ENCODE measurements at places on chromosomes 16 and 17.

GRCh38 chr16:15404792-15405191 is 9.2 kb downstream of the MPV17L start:
- DNase-seq, result no peak

GRCh38 chr16:15601212-15601879 is 41.6 kb downstream of the MARF1 start:
- DNase-seq, result no peak

GRCh38 chr17:15783461-15783860 is 51.4 kb downstream of the TBC1D26 start:
- DNase-seq, result no peak

DNA sequence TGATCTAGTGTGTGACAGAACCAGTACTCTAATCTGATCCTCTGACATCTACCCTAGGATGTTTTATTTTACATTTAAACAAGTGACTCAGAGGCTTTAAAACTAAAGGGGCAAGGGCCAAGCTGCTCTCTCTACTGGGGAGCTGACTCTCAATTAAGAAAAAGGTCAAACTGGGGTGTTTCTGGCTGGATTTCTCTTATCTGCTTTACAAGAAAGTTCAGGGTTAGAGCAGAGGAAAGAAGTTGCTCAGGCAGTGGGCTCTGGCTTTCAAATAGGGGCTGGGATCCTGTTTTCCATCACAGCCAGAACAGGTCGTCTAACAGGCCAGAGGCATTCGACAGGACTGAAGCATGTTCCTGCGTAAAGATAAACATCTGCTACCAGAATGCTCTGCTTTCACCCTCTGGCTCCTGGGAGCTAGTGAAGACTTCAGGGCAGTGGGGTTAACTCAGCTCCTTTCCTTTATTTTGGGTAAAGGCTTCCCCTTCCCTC is 8.5 kb downstream of the MMP28 start:
- no peak for DNase-seq

DNA sequence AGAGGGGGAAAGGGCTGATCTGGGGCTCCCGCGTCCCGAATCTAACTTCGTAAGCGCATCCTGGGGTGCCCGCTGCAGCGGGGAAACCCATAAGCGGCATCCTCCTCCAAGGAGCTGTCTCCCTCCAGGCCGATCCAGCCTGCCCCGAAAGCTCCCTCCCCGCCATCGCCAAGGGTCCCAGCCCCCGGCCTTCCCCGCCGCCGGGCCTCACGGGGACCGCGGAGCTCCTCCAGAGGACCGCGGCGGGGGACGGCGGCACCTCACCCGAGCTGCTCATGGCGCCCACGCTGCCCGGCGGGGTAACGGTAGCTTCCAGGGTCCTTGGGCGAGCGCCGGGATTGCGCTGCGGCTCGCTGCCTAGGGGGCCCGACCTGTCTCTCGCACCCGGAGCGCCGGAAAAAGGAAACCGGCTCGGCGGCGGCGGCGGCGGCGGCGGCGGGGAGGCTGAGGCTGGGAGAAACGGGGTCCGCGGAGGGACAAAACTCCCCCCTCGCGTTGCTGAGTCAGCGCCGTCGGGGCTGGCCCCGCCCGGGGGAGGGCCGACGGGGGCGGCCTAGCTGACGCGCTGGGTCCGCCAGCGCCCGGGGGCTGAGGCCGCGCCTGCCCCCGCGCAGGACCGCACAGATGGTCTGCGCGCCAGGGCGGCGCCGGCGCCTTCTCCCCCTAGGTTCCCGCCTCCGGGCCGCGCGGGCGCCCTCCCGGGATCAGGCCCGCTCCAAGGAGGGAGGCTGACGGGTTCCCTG is at the start of gene BLMH:
TSS of gene BLMH (minus strand) at position 402 of the 743 bp plus-strand sequence. CDS start at position 277, 125 bp downstream.
- peak; percentile 75 for DNase-seq

DNA sequence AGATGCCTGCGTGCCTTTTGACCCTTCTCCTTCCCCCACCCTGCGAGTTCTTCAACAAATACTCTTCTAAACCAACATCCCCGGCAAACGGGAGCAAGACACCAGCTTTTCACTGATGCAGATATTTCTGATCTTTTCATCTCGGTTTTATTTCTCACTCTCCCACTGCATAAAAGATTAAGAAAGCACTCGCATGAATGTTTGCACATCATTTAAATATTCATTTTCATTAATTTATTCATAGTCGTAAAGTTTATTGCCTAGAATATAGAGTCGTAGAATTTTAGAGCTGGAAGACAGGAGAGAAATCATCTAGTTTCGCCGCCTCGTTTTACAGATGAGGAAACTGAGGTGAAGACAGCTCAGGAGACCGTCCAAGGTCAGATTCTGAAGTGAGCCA is 488.1 kb downstream of the MAF start:
- no peak for DNase-seq

GRCh38 chr16:70494202-70494770 is 29.1 kb downstream of the COG4 start:
- no peak for DNase-seq

- DNase-seq, result no peak
These were observed 234.6 kb downstream of the CPPED1 start for GRCh38 chr16:12569061-12569460.

DNA sequence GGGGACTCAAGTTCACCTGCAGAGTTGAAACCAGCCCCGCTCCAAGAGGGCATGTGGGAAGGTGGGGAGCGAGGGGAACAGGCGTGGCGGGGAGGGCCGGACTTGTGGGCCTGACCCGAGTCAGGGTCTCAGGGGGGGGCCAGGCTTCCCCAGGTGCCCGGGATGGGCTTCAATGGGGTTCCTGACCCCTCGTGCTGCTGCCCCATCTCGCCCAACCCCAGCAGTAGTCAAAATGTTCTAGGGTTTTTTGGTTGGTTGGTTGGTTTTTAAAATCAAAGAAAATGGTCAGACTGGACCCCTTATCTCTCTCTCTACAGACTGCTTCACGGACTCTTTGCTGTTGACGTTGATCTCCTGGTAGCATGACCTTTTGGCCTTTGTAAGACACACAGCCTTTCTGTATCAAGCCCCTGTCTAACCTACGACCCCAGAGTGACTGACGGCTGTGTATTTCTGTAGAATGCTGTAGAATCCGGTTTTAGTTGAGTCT is 69.5 kb downstream of the AMFR start:
- no peak for DNase-seq

DNA sequence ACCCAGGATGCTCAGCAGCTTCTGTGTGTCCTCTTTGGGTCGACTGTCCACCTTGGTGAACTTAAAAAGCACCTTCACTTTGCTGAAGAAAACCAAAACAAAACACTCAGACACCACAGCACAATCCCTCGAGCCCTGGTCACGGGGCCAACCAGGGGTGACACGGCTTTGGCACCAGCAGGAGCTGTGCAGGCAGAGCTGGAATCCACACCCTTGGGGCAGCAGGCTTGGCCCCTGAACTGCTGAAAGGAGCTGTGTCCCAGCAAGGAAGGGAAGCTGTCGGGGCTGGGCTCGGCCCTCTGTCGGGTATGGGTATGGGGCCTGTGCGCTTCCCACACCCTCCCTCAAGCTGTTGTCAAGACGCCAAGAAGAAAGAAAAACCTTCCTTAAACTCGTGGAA is 7.6 kb upstream of the PLD6 start:
- no peak for DNase-seq

- no peak for DNase-seq
These were observed 6.0 kb downstream of the CAPN15 start for GRCh38 chr16:533391-534123.

DNA sequence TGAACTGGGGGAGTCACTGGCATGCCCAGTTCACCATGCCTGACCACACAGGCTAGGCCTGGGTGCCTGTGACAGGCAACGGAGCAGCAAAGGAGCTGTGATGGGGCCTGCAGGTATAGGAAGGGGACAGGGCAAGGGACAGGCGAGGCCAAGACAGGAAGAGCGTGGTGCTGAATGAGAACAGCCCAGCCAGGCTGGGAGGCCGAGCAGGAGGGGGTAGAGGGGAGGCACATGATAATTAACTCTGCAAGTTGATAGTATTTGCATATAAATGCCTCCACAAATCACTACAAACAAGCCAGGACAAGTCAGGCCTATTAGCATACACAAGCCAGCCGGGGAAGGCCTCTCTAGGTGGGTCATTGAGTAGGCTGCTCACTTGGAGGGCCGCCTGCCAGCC is 7.8 kb downstream of the ZFHX3 start:
- DNase-seq, result no peak

- peak; percentile 47 for DNase-seq
These were observed 23.4 kb upstream of the ZFHX3 start for GRCh38 chr16:73071131-73071940.

DNA sequence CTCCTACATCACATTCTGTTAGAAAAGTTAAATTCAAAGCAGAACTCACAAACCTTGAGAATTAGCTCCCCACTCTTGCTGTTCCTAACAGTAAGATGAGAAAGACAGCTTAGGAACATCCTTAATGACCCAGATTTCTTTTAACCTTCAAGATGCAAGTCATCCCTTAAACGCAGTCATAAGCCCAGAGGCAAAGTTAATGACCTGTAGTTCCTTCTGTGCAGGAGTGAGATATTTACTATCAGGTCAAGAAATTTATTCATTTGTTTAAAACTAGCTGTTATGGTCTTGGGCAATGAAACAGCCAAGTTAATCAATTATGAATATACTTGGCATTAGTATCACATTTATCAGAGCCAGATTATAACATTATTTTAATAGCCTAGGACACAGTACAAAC is 37.1 kb downstream of the NXPH3 start:
- no peak for DNase-seq

- DNase-seq, result no peak
These were observed 618.7 kb downstream of the WWOX start for GRCh38 chr16:78718141-78718540.

GRCh38 chr17:36524428-36524876 is 10.2 kb downstream of the MYO19 start:
- no peak for DNase-seq

DNA sequence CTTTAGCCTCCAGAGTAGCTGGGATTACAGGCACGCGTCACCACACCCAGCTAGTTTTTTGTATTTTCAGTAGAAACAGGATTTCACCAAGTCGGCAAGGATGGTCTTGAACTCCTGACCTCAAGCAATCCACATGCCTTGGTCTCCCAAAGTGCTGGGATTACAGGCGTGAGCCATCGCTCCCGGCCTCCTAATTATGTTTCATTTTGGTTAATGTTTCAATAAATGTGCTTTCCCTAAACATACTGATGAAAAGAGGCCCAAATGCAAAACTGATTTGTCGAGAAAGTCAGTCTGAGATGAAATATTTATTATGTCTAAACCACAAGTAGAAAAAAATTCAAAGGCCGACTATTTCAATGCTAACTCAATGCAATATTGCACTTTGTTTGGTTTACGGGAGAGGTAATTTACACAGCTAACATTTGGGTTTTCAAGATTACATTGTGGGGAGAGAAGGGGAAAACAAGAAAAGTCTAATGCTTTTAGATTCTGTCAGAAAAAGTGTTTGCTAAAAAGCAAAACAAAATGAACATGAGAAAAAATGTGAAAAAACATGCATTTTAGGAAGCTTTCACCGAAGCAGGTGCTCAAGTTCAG is 9.8 kb downstream of the STAT3 start:
- DNase-seq, result no peak

All from fibroblast of the aortic adventitia (primary cell).